ENCODE measurements at places on chromosomes 7 and 10.

DNA sequence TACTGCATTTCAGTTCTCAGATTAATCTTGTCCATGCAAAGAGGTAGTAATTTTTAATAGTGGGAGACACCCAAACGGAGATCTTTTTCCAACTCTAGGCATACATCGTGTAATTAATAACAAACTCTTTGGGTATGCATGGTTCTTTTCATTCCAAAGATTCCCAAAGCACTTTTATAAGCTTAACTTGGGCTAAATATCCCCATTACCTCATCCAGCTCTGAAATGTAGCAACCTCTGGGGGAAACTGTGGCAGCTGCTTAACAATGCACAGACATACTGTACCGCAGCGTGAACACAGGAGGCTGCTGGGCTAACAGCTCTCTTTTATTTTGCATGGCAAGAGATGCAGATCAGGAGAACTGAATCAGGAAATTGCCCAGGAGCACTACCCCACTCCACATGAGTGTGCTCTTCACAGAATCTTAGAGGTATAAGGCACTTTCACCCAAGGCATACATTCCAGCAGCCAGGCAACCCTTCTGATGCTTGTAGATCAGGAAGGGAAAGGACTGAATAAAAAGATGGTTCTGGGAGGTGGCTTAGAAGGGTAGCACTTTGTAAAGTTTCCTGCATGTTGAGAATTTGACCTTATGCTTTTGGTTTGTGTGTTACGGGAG lies 114.4 kb upstream of the GLI3 start:
- DNase-seq = no peak

DNA sequence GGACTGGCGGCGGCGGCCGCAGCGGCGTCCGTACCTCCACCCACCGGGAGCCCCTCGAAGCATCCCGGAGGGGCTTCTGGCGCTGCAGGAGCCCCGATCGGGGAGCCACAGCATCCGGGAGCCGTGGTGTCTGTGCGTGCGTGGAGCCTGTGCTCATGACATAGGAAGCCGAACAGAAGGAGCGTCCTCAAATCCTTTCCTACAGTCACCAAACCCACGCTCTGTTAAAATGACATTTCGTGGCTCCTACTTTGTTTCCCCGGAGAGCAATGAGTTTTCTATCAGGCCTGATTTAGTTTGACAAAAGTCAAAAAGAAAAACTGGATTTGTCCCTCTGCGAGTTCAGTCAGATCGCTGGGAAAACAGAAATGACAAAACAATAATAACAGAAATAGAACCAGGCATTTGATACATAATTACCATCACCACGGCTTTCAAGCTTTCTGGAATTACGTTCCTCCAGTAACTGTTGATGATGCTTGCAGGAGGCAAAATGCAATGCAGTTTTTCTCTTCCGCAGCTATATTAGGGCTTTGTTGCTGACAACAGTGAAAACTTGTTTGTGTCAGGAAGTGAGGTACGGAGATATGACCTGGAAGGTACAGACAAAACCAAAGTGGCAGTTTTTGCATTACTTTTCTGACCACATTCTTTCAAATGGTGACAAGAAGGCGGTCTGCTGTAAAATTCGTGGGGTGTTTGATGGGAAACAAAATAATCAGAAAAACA lies 219.3 kb upstream of the MKLN1 start:
- no peak for DNase-seq

- no peak for DNase-seq
Measured at GRCh38 chr7:134954197-134955082, 31.9 kb upstream of the AGBL3 start.

DNA sequence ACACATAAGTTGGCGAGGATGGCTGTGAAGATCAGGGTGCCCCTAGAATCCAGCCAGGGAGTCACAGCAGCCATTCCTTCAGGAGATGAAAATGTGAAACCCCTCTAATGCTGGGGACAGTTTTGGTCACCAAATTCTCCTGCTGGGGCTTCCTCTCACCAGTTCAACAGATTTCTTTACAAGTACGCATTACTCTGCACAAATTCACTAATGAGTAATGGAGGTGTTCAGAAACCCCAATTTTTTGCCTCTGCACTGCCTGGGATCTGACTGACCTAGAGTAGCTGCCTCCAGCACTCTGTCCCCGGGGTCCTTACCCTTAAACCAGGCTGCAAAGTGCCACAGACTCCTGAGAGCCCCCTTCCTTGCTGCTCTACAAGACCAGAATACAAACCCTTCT lies 16.1 kb downstream of the TRPV5 start:
- DNase-seq = no peak

- DNase-seq = no peak
Measured at GRCh38 chr10:96501985-96502384, 11.7 kb downstream of the TLL2 start.

DNA sequence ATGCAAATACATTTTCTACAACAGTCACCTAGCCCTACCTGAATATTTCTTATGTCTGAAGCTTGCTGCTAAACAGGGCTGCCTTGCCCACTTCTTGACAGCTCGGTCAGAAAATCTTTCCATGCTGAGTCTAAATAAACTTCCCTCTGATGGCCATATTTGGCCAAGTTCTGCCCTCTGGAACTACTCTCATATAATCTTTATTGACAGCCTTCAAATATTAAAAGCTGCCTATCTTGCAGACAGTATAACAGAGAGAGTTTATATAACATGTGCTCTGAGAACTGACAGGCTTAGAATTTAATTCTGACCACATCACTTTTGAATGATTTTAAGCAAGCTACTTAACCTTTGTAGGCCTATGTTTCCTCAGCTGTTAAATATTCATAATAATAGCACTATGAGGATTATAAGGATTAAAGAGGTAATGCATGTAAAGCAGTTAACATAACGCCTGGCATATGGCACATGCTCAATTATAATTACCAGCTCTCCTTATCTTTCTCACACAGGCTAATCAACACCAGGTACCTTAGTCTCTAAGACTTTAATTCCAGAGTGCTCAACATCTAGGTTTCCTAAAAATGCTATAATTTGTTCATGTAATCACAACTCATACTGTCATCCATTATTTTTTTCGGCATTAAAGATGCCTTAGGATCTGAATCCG lies 334.1 kb downstream of the HPSE2 start:
- DNase-seq = no peak

GRCh38 chr7:42219447-42219846 lies 17.6 kb downstream of the GLI3 start:
- no peak for DNase-seq

- no peak for DNase-seq
Measured at GRCh38 chr10:45673074-45673648, 589 bp upstream of the ZFAND4 start.

DNA sequence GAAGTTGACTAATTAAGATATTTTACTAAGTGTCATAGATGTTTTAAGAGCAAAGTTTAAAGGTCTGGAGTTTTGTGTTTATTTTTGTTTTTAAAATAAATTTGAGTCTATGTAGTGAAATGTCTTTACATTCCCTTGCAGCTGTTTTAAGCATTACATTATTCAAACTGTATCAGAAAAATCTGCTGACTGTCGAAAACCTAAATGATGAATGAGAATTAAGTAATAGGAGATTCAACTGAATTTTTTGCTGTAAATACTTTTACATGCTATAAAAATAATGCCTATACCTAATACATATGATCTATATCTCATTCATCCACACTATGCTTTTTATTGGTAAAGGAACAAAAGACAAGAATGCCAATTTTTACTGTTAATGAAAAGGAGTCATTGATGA lies 227.2 kb downstream of the CSTF2T start:
- DNase-seq = no peak

GRCh38 chr10:11533328-11533781 lies 78.1 kb downstream of the USP6NL start:
- no peak for DNase-seq

DNA sequence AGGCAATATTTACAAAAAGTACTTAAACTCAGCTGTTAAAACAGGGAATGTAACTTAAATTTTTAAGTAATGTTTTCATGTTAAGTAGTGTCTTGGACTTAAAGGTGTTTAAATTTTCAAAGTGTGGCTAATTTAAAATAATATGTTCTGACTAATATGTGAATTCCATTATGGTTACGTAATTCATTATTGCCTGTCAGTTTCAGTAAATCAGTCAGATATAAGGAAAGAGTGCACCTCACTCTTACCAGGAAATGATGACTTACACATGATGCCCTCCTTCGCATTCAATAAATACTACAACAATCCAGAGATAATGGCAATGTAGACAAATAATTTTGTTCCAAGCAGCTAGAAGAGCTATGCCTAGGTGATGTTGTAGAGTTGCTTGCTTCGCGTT lies 69.0 kb upstream of the WNT16 start:
- DNase-seq = no peak

DNA sequence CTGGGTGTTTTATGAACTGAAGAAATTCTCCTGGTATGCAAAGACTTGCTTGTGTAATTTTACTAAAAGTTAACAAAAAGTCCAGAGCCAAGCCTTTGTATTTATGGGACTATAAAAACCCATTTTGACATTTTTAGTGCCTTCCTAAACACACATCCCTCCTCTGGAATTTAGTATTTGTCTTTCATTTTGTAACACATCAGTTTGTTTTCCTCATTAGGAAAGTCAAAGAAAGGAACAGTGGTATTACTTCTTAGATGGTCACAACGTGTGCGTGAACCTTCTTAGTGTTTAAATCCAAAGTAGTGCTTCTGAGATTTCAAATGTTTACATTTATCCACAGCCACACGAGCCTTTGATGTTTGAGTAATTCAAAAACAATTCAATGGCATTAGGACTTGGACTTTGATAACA lies 103.2 kb upstream of the TMEM106B start:
- no peak for DNase-seq

DNA sequence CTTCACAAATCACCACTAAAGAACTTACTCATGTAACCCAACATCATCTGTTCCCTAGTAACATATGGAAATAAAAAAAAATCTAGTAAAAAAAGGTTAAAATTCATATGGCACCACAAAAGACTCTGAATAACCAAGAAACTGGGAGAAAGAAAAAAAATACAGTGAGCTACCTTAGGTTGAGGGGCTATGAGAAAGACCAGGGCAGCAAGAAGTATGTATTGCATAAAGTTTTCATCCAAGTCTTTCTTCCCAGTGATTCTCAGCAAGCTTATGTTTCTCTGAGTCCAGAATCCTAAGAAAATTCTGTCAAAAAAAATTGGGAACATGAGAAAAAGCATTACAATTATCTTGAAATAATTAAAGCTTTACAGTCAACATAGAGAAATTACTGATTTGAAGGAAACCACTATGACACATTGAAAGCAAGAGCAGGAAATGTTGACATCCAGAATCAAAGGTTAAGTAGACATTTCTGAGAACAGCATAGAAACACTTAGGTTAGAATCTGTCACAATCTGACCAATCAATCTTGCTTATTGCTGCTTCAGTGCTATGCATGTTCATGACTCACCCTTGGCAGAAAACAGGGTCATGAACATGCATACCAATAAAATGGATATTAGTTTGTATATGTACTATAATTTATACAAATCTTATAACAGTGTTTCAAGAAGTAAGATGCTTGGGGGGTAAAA lies 494.0 kb upstream of the POT1 start:
- no peak for DNase-seq

All from stimulated activated CD4-positive, alpha-beta T cell treated with anti-CD3 and anti-CD28 coated beads, Interleukin-4, amount 100 ng/mL, for 1 hour (primary cell).